ENCODE measurements at places on chromosomes 6 and 20. TPM values are rescaled to one million over a fixed set of nuclear protein-coding genes. Genes with fewer than 3 reads are reported as not detected.

SUMO4 gene
- 1.4 TPM for polyA plus RNA-seq

FAM184A gene
- 9.1 TPM for polyA plus RNA-seq

DNA sequence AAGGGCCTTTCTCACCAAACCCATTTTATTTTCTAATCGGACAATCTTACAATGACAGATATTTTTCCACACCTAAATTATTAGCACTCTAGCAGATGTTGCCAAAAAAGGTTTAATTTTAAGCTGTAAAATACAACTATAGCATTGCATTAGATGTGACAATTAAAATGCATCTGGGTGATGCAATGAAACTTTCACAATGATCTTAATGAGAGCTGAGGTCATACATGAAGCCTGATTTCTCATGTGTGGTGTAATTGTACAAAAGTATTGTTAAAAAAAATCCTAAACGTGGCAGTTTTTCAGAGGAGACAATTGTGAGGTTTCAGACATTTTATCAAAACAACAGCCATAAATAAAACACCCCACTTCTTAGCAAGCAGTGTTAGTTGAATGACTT lies 606.0 kb downstream of the HDGFL1 start:
- H3K4me1 ChIP-seq, result peaks cover 7% of the 10 kb centered on the region
- H3K4me3 ChIP-seq, result no peak overlapping the region
- DNase-seq, result peak; percentile 53
- no peaks in the 10 kb centered on the region for H3K27me3 ChIP-seq

GRCh38 chr6:72111611-72112010 lies 225.3 kb downstream of the RIMS1 start:
- no peaks in the 10 kb centered on the region for H3K36me3 ChIP-seq
- no peaks in the 10 kb centered on the region for H3K27me3 ChIP-seq
- no peak overlapping the region for H3K4me3 ChIP-seq
- H3K4me1 ChIP-seq, result no peaks in the 10 kb centered on the region
- DNase-seq, result no peak
- no peak overlapping the region for H3K27ac ChIP-seq

GRCh38 chr20:55584964-55585363 lies 420.4 kb downstream of the CBLN4 start:
- H3K27ac ChIP-seq, result no peak overlapping the region
- H3K36me3 ChIP-seq, result no peaks in the 10 kb centered on the region
- DNase-seq, result no peak
- H3K4me3 ChIP-seq, result no peak overlapping the region

DNA sequence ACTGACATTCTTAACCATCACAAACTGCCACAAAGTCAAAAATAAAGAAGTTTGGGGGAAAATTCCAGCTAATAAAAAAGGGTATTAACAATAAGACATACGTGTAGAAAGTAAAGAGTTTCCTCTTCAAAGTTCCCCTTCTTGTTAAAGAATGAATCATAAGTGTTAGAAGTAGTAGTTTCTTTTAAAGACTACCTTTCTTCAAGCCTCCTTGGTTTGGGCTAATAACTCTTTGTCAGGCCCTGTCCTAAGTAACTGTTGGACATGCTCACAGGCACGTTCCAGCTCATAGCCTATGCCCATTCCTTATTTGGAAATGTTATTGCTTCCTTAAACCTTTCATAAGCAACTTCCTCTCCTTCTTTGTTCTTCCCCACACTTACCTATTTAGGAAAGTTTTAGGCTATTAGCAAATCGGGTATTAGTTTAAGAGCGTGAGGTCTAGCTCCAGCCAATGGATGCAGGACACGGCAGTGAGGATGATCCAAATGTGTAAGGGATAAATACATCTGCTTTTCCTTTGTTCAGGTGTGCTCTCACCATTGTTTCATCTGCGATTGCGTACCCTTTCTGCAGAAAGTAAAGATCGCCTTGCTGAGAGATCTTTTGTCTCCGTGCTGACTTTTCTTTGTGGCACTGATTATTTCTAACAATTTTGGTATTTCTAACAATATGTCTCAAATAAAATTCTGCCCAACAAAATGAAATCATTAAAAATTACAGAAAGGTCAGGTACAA lies 64.9 kb downstream of the CHD6 start:
- no peak for DNase-seq
- no peak overlapping the region for H3K4me3 ChIP-seq
- no peak overlapping the region for H3K27ac ChIP-seq
- H3K36me3 ChIP-seq, result no peaks in the 10 kb centered on the region

- H3K36me3 ChIP-seq, result no peaks in the 10 kb centered on the region
- peak overlapping the region; percentile 84 for H3K4me3 ChIP-seq
- DNase-seq, result no peak
- H3K27ac ChIP-seq, result no peak overlapping the region
- no peaks in the 10 kb centered on the region for H3K4me1 ChIP-seq
Observed at GRCh38 chr6:11538819-11539468, 1.4 kb downstream of the TMEM170B start.

GRCh38 chr6:36301781-36302180 lies 31.9 kb downstream of the PNPLA1 start:
- H3K27ac ChIP-seq, result no peak overlapping the region
- H3K36me3 ChIP-seq, result no peaks in the 10 kb centered on the region
- no peak for DNase-seq
- H3K27me3 ChIP-seq, result no peaks in the 10 kb centered on the region
- H3K4me1 ChIP-seq, result no peaks in the 10 kb centered on the region

Measured in cardiac muscle cell (in vitro differentiated cells and primary cell).